ENCODE measurements at places on chromosomes 1 and 21. TPM values are rescaled to one million over a fixed set of nuclear protein-coding genes. Genes with fewer than 3 reads are reported as not detected.
A peak's percentile ranks its signal among the peaks of the same experiment; 100 is the strongest.

GRCh38 chr1:43272576-43273571 is 3.1 kb downstream of the TMEM125 start:
- no peak for DNase-seq

GRCh38 chr1:54997711-54997986 is 1.1 kb upstream of the BSND start:
- no peak for DNase-seq

The HAO2 gene
- not detected for total RNA-seq

DNA sequence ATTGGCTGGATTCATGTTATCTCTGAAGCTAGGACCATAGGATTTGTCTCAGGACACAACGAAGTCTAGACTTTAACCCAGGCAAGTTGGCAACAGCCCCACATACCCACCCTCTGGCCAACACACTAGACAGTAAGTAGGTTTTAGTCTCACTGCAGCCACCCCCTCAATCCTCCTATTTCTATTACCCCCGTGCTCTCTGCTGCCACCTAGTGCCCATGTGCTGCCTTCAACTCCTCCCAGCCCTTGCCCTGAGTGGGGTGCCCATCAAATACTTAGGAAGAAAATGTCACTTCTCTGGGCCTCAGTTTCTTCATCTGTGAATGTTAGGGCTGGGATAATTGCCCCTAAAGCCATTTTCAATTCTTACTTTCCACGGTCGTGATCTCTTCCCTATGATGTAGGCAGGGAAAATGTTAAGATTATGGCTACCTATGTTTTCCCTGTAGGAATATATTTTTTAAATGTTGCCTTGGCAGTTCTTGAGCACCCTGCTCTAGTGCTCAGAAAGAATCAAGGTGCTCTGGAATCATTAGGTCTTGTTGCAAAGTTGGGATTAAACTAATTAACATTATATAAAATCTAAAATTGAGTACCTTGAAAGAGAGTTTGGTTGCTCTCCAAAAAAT is 213.0 kb downstream of the LMX1A start:
- no peak for DNase-seq

DNA sequence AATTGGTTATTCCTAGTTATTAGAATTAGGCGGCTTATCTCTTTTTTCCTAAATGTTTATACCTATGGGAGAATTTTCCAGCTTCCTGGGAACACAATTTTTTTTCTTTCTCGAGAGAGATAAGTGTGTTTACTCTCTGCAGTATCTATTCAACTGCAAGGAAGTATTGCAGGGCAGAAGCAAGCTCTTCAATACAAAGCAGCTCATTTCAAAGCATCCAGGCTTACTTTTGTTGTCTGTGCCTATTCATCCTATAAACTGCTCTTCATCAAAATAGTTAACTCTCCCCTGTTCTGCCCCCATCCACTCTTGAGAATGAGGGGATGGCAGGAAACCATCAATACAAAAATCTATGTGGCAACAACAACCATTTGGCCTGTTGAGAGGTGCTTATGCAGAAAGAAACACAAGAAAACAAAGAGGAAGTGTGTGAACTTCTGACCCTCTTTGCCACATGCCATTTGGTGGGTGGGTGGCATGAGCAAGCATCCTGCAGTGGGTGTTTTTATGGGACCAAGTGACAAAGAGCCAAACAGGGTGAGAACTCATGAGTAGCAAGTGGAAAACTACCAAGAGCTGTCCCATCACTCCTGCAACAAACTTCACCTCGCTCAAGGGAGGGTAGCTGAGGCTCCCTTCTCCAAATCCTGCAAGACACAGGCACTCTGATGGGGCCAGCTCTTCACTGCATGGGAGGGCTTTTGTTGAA is 50.6 kb upstream of the MRPS6 start:
- peak; percentile 63 for DNase-seq

GRCh38 chr1:162111572-162111971 is 42.1 kb downstream of the NOS1AP start:
- DNase-seq, result no peak

The RPL5 gene
- total RNA-seq, result 870 TPM

DNA sequence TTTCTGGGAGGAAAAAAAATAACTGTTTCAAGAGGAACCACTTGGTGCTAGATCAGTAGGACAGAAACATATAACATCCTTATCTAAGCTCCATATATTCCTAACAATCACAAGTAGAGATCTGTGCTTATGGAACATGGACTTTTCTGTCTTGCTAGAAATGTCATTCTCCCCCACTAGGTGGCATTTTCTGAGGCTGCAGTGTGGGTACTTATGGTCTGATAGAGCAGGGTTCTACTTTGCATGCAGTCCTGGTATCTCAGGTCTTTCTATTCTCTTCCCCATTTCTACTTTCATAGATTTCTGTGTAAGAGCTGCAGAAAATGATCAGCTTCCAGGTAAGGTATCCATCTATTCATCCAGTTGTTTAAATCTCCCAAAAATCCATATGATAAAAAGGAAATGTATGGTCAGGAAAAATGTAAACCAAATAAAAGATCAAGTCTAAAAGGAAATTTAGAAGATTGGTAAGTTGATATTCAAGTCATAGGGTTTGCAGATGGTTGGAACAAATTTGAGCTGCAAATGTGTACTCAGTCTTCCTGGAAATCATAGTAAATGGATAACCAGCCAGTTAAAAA is 1.5 kb downstream of the ZNF684 start:
- no peak for DNase-seq

DNA sequence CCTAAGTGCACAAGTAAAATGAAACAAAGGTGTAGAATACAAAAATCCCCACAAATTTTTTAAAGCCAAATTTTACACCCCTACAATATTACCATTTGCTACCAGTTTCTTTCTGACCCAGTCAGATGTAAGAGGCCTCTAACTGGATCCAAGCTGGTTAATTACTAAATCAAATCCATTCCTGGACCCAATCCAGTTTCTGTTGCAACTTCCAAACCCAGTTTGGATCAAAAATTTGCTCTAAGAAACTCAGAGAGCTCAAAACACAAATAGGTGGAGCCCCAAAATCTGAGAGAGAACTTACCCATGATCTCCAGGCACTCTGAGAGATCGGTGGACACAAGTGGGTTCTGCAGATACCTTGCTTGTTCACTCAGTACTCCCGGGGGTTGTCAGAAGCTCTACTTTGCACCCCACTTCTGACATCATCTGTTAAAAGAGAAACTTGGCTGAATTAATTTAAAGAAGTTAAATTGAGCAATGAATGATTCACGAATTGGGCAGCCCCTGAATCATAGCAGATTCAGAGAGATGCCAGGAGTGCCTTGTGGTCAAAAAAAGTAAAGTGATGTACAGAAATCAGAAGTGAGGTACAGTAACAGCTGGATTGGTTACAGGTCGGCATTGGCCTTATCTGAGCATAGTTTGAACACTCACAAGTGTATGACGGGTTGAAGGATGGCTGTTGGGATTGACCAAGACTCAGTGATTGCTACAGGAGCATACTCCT is 448.0 kb downstream of the KCNT2 start:
- DNase-seq, result no peak

- no peak for DNase-seq
These were observed 25.1 kb downstream of the PTBP2 start for GRCh38 chr1:96746440-96747420.

GRCh38 chr1:165573787-165574186 is 30.0 kb downstream of the LRRC52 start:
- no peak for DNase-seq

- no peak for DNase-seq
These were observed 31.1 kb downstream of the DLGAP3 start for GRCh38 chr1:34898330-34898761.

The EDARADD gene
- total RNA-seq, result 0.59 TPM

The C1orf115 gene
- 5.9 TPM for total RNA-seq

DNA sequence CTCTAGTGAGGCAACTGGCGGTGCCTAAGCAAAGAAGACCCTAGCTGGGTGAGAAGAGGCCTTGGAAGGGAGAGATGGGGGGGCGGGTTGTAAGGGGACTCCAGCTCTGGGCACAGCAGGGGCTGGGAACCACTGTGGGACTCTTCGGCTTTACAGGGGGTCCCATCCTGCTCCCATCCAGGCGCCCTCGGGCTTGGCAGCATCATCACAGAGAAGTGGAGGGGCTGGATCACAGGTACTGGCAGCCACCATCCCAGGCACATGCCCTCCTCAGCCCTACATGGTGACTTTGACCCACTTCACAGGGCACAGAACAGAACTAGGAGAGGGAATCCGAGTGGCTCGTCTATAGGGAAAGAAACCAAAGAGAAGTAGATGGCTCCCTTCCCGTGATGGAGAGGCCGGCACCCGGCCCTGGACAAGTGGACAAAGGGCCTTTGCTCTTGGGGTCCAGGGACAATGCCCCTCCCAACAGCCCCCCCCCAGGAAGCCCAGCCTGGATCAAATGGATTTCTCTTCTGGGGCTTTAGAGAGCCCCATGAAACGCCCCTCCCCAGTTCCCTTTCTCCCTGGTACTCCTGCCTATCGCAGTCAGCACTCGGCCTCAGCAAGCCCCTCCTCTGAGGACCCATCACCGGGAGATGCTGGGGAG is 54.0 kb upstream of the ECE1 start:
- no peak for DNase-seq

Measured in osteocyte (in vitro differentiated cells).